Activated naive CD4-positive, alpha-beta T cell treated with anti-CD3 and anti-CD28 coated beads, Interleukin-2, amount 50 U/mL, for 72 hours (primary cell): ENCODE measurements at places on chromosomes 12 and 14. TPM values are rescaled to one million over a fixed set of nuclear protein-coding genes. Genes with fewer than 3 reads are reported as not detected.

DNA sequence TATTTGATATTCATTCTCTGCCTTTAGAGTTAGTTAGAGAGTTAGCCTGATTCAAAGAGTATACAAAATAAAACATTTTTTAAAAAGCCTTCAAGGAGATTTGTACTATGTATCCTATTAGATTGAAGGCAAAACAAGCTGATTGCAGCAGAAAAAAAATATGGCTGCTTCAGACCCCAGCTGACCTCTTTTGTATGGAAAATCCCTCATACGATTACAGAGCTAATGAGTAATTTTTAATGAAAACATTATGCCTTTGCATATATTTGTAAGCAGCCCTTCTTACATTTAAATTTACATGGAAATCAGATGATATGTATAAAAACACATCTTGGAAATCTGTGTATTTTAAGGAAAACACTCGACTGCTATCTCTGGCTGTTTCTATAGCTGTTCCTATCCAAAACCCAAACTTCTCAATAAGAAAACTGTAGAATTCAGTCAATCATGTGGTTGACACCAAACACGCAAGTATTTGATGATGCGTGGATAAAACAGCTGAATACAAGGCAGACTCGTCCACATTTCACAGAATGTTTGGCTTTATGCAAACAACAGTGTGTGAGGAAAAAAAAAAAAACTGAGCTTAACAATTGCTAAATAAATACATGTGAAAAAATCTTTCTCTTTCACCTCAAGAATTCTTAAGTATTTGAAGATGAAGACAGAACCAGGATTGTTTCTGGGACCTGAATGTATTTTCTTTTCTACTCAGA is 275.3 kb downstream of the EGLN3 start:
- DNase-seq, result no peak

Gene CDH24
- 1.1 TPM for total RNA-seq

DNA sequence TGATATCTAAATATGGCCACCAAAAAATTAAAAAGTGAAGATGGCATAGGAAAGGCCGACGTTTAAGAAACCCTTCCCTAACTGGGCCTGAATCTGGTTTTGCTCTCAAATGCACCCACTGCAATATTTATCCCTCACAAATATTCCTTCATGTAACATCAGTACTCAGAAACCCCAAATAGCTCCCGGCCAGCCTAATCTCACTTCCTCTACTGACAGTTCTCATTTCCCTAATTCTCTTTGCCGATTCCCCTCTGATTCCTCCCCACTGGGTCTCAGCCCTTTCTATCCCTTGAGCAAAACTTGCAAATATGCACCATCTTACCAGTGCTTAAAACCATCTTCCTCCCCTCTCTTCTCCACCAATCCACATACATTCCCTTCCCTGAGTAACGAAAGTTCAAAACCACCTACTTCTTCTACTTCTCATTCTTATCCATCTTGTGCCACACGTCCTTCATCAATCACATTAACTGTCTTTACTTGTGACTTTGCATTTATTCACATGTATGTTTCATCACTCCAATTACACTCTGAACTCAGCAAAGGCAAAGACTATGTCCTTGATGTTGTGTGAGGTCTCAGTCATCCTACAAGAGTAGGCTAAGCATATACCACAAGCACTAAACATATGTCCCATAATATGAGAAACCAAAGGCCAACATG is 23.1 kb downstream of the KCNK10 start:
- no peak for DNase-seq

DNA sequence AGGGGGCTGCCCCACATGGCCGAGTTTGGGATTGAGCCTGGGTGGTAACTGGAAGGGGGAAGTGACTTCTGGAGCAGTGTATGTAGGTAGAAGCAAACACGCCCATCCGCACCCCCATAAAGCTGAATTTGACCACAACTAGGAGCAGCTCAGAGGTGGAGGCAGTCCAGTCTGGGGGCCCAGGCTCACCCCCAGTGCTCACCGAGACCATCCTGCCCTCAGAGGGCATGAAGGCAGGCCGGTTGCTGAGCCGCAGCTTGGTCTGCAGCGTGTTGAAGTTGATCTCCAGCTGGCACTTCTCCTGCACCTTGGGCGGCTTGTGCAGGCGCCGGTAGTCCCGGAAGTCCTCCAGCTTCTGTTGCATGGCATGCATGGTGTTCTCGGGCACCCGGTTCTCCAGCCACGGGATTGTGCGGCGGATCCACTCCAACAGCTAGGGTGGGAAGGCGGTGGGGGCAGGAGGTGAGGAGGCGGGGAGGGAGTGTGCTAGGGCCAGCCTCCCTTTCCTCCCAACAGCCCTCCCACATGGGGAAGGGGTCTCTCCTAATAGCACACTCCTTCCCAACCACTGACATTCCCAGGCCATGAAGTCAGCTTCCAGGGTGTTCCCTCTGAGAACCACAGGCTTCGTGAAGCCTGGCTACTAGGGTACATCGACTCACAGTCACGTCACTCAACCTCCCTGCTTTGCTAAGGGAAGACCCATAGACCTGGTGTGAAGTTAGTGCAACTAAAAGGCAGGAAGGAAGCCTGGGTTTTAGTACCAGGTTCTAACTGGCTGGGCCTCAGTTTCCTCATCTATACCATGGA is 87.0 kb downstream of the ACTN1 start:
- DNase-seq, result no peak

- no peak for DNase-seq
Measured at GRCh38 chr12:120764816-120765215, 39.2 kb downstream of the ACADS start.

Gene TECPR2
- total RNA-seq, result 8.4 TPM

DNA sequence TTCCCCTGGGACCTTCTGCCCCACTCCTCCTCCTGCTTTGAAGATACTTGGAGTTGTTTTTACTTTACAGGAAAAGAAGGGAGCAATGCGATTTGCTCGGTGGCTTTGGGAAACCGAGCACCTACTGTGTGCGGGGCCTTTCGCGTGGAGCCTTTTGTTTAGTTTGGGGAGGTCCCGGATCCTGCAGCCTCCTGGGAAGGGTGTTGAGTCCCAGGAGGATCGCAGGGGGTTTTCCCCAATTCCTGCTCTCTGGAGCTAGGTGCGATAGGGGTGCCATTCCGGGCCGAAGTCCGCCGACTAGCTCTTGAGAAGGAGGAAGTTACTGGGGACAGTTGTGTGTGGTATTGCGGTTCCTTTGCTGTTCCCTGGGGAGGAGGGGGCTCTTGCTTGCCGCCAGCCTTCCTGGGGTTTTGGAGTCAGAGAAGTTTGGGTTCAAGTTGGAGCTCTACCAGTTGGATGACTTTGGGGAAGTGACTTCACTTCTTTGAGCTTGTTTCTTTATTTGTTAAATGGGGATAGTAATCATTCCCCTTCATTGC is 1.1 kb downstream of the BRI3BP start:
- DNase-seq, result no peak

DNA sequence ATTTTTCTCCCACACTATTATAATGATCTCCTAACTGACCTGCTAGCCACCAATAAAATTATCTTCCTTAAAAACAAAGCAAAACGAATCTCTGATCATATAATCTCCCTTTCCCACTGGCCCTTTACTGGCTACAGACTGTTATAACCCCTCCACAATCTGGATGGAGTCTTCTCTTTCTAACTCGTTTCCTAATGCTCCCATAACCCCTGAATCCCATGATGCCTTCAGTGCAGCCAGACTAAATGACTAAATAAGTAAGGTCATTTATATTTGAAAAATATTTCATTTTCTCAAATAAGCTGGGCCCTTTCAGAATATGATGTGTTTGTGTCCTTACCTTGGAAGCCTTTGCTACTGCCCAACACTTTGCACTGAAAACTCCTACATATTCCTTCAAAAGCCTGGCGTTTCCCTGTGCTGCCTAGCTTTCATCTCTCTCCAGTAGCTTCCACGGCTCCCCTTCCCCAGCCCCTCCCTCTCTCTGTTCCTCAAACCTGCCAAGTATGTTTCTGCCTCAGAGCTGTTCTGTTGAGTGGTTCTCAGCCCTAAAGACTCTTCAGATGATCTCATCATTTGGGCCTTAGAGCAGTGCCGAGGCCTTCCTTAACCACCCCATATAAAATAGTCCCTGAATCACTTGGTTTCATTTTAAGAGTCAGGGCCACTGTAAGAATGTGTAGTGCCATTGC is 91.7 kb downstream of the MYRFL start:
- DNase-seq, result no peak

Gene BIN2
- 46.3 TPM for total RNA-seq

DNA sequence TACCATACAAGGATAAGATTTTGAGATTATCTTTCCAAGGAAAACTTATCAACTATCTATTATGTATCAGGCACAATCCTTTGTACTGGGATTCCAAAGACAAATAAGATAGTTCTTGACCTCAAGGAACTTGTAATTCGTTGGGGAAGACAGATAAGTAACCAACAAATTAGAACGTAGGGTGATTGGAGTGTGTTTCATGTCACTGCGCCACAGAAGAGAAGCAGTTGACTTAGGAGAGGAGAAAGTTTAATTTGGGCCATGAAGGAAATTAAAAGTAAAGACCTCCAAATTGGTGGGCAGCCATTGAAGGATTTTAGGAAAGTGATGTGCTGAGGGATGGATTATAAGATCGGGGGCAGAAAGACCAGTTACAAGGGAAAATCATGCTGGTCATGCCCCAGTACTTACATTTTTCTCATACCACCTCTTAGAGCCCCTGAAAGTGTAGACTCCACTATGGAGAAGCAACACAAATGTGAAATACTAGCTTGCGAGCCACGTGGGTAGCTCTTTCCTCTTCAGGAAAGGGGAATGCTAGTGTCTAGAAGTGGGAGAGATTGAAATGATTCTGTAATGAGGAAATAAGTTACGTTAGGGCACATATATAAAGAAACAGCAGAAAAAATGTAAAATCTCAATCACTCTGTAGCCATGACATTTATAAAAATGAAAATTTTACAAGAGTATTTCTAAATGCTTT is 148.7 kb downstream of the ETV6 start:
- no peak for DNase-seq

DNA sequence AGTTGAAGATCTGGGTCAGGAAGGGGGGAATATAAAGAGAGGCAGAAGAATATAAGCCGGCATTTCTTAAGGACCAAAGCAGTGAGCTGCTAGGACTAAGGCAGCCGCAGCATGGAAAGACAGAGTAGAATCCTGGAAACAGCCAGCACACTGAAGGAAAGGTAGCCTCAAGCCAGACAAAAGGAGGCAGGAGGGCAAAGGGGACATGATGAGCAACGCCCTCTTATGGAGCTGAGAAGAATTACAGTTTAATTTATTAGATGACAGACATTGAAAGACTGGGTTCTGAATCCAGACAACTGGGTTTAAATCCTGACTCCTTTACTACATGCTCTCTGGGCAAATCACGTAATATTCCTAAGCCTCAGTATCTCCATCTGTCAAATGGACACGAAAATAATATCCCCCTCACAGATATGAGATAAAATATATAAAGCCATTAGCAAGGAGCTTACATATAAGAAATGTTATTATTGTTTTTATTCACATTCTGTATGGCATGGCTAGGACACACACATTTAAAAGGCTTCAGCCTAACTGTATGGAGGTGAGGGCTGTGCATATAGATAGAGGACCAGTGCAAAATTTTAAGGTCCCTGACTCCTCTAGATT is 8.1 kb upstream of the PCED1B start:
- DNase-seq, result no peak

- peak; percentile 59 for DNase-seq
Measured at GRCh38 chr14:91354979-91355685, 62.5 kb downstream of the CCDC88C start.

Gene DIO3
- total RNA-seq, result not detected

- no peak for DNase-seq
Measured at GRCh38 chr12:57888409-57889157, 42.1 kb upstream of the CTDSP2 start.

Gene COX8C
- not detected for total RNA-seq

- no peak for DNase-seq
Measured at GRCh38 chr12:16913832-16914490, 308.0 kb upstream of the LMO3 start.

DNA sequence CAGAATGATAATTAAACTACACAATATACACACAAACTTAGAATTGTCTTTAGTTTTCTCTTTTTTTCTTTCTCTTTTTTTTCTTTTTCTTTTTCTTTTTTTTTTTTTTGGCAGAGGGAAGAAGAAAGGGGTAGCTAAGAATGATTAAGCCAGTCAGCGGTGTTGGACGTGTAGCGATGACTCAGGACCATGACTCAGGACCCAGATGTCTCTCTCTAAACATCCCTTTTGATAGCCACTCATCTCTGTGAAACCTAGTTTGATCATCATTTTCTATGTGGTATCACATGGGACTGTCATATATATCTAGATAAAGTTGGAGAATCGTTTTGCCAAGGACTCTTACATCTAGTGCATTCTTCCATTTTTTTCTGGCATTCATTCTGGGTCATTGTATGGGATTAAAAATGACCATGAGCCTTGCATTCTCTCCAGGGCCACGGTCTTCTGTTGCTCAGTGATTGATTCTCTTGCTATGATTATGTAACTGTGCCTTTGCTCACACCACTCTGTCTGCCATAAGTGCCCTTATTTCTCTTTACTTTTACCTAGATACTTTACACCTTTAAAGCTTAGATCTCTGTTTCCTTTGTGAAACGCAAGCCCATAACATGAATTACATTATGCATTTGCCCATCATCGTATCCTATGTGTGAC is 26.6 kb upstream of the NRXN3 start:
- no peak for DNase-seq

- DNase-seq, result no peak
Measured at GRCh38 chr12:23555825-23556207, 393.7 kb downstream of the SOX5 start.

DNA sequence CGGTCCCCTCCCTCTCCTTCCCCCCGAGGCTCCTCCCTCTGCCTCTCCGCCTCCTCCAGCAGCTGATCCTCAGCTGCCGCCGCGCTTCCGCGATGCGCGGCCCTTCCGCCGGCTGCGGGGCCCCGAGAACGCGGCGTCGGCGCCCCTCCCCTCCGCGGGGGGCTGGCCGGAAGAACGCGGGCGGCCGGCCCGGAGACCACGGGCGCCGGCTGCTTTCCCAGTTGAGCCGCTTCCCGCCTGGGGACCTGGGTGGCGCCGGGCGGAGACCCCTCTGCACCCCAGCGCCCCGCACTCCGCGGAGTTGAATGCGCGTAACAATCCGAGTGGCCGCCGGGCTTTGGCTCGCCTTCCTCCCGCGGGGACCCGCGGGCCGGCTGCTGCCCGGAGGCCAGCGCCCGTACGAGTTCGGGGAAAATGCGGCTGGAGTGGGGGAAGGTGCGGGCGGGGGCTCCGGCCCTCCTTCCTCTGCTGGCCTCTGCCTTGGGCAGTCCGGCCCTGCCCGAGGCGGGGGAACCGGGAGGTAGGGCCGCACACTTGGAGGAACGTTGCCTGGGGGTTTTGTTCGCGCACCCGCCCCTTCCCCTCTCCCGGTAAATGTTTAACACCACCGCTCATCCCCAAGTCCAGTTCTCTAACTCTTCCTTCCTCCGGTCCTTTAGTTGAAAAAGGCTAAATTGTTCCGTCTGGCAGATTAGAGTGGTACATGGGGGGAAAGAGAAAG is 393 bp upstream of the DCAF5 start:
- DNase-seq, result peak; percentile 88
